Lower lobe of right lung (tissue), 2 donors: ENCODE measurements at places on chromosomes 16 and 17.

DNA sequence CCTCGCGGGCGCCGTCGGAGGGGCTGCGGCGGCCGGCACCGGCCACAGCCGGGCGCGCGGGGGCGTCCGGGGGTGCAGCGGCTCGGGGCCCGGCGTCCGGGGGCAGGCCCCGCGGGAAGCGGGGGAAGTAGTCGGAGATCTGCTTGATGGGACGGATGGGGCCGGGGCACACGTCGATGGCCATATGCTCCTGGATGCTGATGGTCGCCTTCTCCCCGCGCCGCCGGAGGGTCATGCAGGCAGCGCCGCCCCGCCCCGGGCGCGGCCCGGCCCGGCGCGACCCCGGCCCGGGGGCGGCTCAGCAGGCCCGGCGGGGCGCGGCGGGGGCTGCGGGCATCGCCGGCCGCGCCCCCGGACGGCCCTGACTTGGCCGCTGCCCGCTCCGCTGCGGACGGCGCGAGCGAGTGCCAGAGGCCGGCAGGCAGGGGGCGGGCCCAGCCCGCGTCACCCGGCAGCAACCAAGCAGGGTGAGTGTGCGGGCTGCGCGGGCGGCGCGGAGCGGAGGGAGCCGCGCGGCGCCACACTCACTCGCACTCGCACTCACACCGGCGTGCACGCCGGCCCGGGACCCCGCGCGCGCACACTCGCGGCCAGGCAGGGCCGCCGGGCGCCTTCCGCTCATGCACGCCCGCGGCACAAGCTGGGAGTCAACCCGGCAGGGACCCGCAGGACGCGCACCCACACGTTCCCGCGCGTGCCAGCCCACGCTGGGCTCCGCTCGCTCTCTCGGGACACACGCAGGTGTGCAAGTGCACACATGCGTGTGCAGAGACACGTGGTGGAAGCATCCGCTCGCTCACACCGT is at the start of gene DOC2B:
TSS of gene DOC2B (minus strand) at position 406 of the 805 bp plus-strand sequence. CDS start at position 235, 171 bp downstream.
- peak; percentile 68 for DNase-seq

- peak; percentile 13 for DNase-seq
These were observed 9.2 kb downstream of the AXIN2 start for GRCh38 chr17:65552214-65552613.

DNA sequence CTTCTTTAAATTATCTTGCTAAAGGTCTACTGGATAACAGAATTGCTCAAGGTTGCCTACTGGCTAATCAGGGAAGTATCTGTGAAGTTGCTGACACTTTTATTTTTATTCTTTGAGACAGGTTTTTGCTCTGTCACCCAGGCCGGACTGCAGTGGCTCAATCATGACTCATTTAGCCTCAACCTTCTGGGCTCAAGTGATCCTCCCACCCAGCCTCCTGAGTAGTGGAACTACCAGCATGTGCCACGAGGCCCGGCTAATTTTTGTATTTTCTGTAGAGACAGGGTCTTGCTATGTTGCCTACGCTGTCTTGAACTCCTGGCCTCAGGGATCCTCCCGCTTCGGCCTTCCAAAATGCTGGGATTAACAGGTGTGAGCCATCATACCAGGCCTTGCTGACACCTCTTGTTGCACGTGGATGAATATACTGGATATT is 43.1 kb downstream of the GLG1 start:
- peak; percentile 67 for DNase-seq

DNA sequence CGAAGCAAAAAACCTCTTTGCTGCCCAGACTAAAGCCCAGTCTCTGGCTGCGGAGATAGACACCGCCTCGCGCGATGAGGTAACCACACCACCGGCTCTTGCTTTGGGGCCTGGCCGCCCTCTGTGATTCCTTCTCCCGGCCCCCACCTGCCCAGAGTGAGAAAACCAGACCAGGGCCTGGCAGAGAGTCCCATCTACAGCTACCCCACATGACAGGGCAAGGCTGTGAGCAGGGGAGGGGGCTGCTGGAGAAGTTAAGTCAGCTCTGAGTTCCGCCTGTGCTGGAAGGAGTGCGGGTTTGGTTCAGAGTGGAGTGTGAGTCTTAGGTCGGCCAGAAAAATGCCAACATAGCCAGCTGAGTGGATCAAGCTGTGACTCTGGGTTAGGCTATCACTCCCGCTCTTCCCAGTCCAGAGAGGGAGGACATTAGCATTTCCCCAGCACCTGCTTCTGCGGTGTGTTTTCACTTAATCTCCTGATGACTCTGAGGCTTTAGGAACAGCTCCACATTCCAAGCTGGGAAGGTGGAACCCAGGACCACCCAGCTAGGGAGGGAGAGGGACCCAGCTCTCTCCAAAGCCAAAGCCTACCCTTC is 139.0 kb downstream of the RAB11FIP4 start:
- DNase-seq: no peak

- no peak for DNase-seq
These were observed 22.1 kb downstream of the CYB561 start for GRCh38 chr17:63423963-63424362.

DNA sequence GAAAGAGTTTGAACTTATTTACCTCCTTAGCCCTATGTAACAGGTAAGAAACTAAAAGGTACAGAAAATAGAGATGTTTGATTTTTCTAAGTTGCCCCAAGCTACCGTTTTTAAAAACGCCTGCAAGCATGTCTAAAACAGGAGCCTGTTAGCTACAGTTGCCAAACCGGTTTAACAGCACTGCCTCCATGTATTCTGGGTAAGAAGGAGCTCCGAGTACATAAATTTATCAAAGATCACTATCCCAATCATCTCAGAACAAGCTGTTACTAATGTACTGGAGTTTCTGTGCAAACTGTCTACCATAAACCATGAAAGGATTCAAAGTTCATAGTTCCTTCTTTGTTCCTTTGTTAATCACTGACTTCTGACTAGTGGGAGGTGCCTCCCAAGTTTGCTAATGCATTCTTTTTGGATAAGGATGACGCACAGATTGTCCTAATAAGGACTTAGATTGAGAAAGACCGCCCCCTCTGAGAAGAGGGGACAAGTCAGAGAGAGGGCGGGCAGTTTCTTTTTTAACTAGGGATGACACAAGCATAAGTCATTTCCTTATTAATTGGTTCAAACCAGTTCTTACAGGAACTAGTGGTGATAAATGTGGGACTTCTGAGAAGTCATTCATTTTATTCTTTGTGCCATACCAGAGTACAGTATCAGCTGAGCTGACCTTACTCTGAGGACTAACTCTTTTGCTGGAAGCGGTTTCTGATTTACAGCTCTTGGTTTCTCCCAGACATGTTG is 55.3 kb downstream of the TUBD1 start:
- no peak for DNase-seq

GRCh38 chr17:64617125-64617780 is 44.9 kb downstream of the SMURF2 start:
- no peak for DNase-seq

DNA sequence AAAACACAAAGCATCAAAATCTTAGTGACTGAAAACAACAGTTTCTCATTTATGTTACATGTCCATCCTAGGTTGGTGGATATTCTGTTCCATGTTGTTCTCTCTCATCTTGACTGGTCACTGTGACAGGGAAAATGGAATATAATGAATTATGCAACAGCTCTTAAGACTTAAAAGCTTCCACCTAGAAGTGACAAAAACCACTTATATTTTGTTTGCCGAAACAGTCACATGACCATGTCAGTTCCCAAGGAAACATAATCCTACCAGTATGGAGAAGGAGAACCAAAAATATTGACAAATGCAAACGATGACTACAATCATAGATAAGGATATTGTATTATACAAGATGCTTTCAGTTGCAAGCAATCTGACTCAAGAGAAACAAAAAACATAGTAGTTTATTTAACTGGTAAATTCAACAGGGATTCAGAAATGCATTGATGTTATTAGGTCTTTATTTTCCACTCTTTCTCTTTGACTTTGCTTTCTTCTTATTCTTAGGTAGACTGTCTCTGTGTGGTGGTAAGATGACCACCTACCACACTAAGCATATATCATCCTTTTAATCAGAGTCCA is 103.8 kb downstream of the SSH2 start:
- DNase-seq: no peak

DNA sequence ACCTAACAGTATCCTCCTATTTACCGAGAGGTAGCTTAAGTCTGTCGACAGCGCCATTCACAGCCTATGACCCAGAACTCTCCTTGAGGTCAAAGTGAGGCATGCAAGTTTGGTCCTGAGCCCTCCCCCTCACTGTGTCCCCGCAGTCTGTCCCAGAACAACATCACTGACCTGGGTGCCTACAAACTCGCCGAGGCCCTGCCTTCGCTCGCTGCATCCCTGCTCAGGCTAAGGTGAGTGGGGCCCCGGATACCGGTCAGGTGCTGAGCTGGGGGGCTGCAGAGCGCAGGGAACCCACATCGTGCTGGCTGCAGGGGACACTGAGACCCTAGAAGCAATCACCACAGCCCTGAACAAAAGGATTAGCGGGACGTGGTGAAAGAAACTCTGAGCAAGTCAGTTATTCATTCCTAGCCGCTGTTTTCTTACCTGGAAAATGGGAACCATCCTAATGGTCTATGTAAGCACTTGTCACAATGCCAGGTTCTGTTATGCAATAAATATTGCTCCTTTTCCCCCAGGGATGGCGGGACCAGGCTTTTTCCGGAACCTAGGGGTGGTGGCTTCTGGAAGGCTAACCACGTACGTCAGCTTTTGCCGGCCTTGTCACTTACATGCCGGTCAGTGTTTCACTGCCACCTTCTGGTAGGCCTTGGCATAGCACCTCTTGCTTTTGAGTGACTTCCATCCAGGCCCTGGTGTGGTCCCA is 23.8 kb downstream of the DEXI start:
- peak; percentile 93 for DNase-seq

- no peak for DNase-seq
These were observed 2.3 kb downstream of the IL21R start for GRCh38 chr16:27404163-27404823.

DNA sequence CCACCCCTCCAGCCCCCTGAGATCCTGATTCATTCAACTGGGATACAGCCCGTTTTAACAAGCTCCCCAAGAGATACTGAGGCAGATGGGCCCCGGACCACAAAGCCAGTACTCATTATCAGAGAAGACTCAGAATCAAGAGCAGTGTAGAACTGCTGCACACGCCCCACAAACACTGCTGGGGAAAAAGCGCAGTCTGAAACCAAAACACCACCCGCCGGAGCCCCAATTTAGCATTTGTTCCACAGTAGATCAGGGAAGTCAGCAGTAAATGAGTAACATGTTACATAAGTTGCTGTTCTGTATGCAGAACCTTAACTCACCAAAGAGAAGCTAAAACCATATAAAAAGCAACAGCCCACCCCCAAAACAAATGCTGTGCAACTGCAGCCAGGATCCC is 123.6 kb downstream of the CDYL2 start:
- no peak for DNase-seq

GRCh38 chr16:56029026-56029425 is 153.9 kb upstream of the CES5A start:
- DNase-seq: no peak

DNA sequence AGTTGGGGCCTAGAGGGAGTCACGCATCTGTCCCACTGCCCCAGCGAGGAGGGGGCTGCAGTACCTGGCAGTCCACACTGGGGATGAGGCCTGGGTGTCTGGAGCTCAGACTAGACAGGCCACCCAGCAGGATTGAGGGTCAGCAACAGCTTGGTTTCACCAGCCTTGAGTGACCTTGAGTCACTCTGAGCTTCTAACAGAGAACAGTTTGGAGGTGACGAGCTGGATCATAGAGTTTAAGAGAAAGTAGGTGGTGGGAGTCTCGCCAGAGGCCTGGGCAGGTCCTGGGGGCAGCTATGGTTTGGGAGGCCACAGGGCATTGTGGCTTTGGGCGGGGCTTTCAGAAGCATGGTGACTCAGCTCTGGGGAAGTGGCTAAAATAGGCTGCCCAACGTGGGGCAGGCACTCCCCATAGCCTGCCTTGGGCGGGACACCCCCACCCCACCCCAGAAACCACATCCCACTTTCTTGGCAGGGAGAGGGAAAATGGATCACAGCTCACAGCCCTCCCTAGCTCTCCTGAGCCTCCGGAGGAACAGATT is 20.5 kb downstream of the CDC42EP4 start:
- DNase-seq: peak; percentile 85

GRCh38 chr16:85812811-85813700 is 13.6 kb downstream of the COX4I1 start:
- peak; percentile 32 for DNase-seq

GRCh38 chr17:34816848-34817247 is 144.4 kb downstream of the CCT6B start:
- DNase-seq: no peak

DNA sequence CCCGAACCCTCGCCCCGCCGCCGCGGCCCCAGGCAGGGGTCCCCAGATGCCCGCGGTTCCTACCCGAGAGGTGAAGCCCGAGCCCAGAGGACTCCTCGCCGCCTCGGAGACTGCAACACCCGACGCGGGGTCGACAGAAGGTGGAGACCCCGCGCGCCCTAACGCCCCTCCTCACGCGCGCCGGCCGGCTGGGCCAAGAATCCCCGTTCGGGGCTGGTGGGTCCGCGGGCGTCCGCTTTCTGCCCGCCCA is 515 bp downstream of the SUMO2 start:
- no peak for DNase-seq

DNA sequence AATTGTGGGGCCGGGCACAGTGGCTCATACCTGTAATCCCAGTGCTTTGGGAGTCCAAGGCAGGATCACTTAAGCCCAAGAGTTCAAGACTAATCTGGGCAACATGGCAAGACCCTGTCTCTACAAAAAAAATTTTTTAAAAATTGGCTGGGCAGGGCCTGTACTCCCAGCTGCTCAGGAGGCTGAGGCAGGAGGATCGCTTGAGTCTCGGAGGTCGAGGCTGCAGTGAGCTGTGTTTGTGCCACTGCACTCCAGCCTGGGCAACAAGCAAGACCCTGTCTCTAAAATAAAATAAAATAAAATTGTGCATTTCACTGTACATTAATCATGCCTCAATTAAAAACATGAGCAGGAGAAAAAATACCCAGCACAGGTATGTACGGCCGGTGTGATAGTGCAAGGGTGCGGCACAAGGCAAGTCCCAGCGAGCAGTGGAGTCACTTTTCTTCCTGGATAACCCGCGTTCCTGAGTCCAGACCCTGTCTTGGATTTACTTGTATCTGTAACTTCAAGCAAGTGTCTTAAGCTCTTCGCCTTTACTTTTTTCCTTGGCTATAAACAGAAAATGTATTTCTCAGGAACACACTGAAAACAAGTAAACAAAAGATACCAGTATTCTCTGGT is 11.4 kb downstream of the ZDHHC7 start:
- DNase-seq: peak; percentile 30

DNA sequence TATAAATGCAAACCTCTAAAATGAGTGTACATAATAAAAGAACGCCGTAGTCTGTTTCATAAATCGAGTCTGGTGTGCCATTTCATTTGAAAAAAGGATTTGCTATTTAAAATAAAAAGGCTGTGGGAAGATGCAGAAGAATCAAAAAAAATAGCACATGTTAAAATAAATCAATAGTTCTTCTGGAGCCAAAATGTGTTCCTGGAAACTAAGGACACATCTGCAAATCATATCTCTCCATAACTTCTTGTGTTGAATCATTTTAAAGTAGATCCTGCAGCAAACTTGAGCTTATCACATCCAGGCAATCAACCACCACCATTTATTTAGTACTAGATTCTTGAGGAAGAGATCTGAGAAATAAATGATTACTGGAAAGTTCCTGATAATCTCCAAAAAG is 29.0 kb downstream of the XPO6 start:
- no peak for DNase-seq

GRCh38 chr17:50199803-50200456 is 1.5 kb downstream of the COL1A1 start:
- DNase-seq: peak; percentile 93
